ENCODE measurements at places on chromosomes 3 and 15.

- DNase-seq: no peak
These were observed 93.0 kb upstream of the LYSMD4 start for GRCh38 chr15:99826157-99826780.

GRCh38 chr15:38610748-38611147 is 46.1 kb upstream of the RASGRP1 start:
- DNase-seq: no peak

DNA sequence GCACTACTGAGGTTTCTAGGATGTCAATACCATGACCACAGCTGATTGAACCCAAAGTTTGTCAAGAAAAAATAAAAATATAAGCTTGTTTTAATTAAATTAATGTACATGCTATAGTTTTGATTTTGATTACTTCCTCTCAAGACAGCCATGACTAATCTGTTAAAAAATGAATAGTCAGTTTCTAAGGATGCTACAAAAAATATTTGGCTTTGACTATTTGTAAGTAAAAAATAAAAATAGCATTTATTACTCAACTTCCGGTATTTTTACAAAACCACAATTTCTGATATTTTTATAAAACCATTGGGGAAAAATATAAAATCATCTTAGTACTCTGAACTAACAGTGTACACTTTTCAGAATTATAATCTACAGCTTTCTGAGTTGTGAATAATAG is 12.1 kb upstream of the TEX9 start:
- peak; percentile 15 for DNase-seq

GRCh38 chr3:105788593-105788992 is 80.2 kb downstream of the CBLB start:
- DNase-seq: no peak

DNA sequence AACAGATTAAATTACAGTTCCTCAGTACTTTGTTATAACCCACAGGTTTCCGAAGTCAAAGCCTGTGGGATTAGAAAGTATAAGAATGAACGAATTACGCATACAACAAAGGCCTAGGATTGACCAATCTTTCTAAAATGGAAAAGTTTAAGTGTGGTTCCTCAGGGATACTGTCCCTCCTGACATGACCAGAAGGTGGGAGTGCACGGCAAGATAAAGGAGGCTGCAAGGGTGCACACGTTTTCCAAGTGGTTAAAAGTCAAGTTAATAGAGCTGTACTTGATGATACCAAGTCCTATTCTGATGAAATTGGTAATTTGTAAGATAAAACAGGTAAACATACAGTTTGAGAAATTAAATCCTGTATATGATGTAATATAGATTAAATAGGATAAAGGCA is 96.2 kb downstream of the ALDH1A2 start:
- peak; percentile 21 for DNase-seq
